ENCODE measurements at places on chromosomes 1 and 21. TPM values are rescaled to one million over a fixed set of nuclear protein-coding genes. Genes with fewer than 3 reads are reported as not detected.

The CLK2 gene
- 17.6 TPM for total RNA-seq

The CDC14A gene
- total RNA-seq, result 4.0 TPM

The RBP7 gene
- total RNA-seq, result 28.5 TPM

The LRRC53 gene
- total RNA-seq, result not detected

The DVL1 gene
- 71.9 TPM for total RNA-seq

The HCRTR1 gene
- total RNA-seq, result 0.42 TPM

The ALX3 gene
- total RNA-seq, result not detected

The DR1 gene
- 40.8 TPM for total RNA-seq

DNA sequence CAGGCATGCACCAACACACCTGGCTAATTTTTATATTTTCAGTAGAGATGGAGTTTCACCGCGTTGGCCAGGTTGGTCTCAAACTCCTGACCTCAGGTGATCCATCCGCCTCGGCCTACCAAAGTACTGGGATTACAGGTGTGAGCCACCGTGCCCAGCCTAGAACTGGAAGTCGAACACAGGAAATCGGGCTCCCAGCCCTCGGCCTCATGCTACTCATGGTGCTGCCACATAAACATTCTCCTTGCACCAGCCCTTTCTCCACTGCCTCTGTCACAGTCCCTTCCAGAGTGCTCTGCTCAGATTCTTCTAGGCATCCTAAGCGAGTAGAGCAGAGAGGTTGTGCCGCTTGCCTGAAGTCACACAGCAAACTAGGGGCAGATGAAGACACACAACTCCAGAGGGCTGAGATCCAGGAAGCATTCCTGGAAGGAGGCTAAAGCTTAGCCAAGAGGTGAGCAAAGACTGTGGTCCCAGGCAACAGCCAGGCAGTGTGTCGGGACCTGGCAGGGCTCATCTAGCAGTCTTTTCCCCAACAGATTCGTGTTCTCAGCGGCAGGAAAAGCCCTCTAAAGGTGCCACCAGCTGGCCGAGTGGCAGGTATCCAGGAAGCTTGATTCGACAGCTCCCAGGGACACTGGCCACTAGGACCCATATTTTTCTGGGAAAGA, 29.6 kb upstream of the NPPB start:
- no peak for DNase-seq

DNA sequence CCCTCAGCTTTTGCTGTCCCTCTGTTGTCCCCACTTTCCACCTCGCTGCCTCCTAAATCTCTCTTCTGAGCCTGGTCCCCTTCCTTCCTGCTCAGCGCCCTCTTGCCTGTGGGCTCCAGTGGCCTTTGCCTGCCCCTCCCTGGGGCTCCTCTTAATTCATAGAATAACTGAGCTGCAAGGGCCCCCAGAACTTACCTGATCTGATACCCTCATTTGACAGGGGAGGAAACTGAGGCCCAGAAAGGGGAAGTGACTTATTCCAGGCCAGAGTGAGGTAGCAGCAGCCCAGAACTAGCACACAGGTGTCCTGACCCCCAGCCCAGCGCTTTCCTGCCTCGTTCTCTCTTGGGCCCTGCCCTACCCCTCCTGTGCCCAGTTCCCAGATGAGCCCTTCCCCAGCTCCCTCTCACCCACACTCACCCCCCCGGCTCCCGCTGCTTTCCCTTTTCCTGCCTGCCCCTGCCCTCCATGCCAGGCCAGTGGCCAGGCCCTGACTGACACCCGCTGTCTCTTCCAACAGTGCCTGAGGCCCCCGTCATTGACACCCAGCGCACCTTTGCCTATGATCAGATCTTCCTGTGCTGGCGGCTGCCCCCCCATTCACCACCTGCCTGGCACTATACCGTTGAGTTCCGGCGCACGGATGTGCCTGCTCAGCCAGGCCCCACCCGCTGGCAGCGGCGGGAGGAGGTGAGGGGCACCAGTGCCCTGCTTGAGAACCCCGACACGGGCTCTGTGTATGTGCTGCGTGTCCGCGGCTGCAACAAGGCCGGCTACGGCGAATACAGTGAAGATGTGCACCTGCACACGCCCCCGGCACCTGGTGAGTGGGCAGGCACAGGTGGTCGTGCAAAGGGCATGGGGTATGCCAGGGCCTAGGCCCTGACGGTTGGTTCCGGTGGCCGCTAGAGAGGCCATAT, 5.7 kb downstream of the TRIM46 start:
- no peak for DNase-seq

DNA sequence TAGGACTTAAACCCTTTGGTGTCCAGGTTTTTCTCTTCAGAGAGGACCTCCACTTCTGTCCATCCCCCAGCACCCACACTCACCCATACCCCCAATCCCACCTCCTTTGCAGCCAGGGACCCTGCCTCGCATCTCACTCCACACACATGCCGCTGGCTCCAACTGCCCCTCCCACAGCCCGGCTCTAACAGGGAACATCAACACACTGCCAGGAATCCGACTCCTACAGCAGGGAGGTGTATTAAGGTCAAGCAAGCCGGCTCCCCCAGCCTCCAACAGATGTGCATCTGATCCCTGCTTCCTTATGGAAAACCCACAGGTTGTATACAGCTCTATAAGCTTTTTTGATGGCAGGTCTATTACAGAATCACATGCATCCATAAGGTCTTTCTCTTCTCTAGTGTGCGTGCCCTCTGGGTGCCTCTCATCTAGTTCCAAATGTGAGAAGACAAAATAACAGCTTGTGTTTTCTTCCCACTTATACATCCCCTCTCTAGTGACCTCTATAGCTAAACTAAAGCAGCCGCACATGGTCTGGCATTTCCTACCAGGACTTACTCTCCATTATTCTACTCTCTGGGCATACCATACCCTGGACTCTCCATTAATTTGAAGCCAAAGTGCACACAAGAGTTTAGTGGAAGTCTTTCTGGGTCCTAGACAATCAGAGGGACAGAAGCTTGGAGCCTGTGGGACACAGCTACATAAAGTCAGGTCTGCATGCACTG, 16.3 kb downstream of the PIK3C2B start:
- DNase-seq, result no peak

- no peak for DNase-seq
These were observed 7.4 kb downstream of the CHI3L2 start for GRCh38 chr1:111234866-111235265.

- no peak for DNase-seq
These were observed 54.0 kb upstream of the COL11A1 start for GRCh38 chr1:103162360-103162759.

DNA sequence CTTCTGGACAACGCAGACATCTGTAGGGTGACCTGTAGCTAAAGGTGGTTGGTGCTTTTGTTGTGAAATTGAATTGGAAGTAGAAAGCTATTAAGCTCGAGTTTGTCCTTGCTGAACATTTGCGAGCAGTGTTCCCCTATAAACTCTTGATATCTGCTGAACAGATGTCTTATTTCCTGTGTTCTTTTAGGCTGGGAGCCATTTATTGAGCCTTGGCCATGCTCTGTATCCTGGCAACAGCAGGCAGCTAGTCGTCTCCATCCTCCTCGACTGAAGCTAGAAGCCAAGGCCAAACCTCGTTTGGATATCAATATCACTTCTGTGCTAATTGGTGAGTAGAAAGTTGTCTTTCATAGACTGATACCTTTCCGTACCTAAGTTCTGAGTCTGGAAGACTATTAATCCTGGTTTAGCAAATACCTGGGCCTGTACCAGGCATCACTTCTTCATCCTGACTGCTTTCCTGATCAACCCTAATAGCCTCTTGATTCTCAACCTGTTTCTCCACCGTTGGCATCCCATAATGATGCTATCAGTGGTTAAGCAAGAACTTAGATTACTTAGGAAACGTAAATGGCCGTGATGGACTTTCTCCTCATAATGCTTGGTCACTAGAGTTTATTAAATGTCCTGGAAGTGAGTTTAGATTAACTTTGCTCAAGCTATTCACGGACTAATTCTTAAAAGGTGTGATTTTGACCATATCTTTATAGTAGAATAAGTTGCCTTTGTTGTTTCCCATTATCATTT, 103.4 kb downstream of the VPS13D start:
- no peak for DNase-seq

GRCh38 chr1:95309031-95309471, 75.0 kb downstream of the RWDD3 start:
- DNase-seq, result no peak

GRCh38 chr1:37147392-37147831, 113.1 kb upstream of the GRIK3 start:
- no peak for DNase-seq

Data from heart right ventricle (tissue), 16 donors.